ENCODE measurements at places on chromosomes 5 and 9.

DNA sequence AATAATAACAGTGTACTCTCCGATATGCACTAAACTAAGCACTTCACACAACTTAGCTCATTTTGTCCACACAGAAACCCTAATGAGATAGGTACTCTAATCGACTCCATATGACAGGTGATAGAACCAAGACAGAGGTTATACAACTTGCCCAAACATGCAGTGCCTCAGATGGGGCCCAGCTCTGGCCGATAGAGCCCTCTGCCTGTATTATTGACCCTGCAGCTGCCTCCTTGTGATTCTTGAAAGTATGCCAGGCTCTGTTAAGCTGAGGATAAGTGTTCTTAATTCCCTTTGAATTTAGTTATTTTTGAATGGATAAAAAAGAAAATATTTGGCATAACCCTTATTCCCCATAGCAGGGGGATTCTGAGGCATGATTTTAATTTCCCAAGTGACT, 78.5 kb downstream of the HMHB1 start:
- no peak for DNase-seq

DNA sequence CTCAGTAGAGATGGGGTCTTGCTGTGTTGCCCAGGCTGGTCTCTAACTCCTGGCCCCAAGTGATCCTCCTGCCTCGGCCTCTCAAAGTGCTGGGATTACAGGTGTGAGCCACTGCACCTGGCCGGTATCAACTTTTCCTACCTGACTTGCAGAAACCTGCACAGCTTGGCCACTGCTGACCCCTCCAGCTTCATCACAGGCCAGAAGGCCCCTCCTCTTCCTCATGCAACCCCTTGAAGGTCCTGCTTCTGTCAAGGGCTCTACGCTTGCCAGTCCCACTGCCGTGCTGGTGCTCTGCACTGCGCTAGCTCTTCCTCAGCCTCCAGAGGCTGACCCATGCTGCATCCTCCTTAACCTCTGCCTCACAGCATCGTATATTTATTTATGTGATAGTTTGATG, 32.5 kb upstream of the RNU6ATAC start:
- DNase-seq = peak; percentile 10

- no peak for DNase-seq
These were observed 129.3 kb upstream of the IER5L start for GRCh38 chr9:129307227-129307970.

DNA sequence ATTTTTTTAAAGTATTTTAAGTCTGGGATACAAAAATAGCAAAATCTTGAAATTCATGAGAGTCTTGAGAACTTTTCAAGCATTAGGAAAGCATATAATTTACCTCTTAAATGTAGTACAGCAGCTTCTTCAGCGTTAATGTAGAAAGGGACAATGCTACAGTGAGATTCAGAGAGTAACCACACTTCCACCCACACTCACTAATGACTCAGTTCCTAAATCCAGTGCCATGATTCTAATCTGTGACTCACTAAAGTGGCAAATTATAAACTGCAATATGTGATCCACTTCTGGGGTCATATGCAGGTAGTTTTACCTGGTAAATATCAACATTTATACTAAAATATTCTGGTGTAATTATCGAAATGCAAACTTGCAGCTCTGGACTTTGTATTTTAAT, 434.5 kb upstream of the TUSC1 start:
- DNase-seq = no peak

DNA sequence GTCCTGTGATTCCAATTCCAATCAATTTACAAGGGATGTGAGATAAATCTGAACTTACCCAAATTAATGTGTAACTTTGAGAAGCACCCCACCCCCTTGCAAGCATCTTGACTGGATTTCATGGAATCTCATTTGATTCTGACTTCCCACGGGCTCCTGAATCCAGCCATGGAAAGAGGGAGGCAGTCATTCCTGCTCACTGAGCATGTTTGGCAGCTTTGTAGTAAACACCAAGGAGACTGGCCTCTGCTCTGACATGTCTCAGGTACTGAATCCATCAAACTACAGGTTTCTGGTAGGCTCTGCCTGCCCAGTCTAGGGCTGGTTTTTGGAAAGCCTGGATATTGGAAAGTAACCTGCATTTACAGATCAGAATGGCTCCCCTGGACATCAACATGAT, 357.6 kb downstream of the ARHGEF28 start:
- no peak for DNase-seq

GRCh38 chr5:38615981-38616451, 59.6 kb upstream of the LIFR start:
- no peak for DNase-seq
